Activated T-cell treated with anti-CD3 and anti-CD28 coated beads, Interleukin-2, amount 50 U/mL, for 72 hours (primary cell): ENCODE measurements at places on chromosomes 2 and 18.
A peak's percentile ranks its signal among the peaks of the same experiment; 100 is the strongest.

DNA sequence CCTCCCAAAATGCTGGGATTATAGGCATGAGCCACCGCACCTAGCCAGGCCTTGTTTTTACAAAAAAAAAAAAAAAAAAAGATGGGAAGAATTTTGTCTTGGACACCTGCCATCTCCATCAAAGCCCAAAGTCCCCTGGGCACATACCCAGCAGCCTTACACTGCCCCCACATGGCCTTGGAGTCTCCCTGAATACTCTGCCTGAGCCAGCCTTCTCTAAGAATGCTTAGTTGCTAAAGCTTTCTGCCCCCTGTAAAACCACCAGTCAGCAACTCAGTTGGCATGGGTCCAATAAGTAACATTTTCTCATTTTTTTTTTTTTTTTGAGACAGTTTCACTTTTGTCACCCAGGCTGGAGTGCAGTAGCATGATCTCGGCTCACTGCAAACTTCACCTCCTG, 40.6 kb downstream of the SPC25 start:
- DNase-seq: no peak

DNA sequence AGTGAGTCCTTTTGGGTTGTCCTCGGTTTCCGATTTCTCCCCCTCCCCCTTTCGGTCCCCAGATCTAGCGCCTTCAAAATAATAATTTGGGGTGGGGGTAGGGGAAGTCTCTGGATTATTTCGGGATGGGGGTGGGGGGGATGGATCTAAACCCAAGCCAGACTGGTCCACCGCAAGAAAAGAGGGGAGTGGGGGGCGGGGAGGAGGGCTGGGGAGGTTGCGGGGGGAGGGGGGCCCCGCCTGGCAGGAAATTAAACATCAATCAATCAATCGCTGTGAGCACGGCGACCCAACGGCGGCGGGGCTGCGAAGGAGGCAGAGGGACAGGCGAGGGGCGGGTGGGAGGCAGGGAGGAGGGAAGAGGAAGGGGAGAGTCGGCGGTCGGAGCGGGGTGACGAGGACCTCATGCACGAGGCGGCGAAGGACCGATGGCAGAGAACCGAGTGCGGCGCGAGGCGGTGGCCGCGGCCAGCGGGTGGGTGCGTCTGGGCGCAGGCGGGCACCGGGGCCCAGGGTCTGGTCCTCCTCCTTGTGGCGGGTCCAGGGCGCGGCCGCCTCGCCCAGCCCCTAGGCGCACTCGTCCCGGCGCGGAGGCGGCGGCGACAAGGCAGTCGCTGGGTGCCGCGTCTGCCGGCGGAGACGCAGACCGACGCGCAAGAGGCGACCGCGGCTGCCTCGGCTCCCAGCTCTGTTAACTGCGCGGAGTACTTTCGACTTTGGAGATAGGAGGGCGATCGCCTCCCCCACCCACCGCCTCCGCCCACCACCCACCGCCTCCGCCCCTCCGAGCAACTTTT, 468 bp upstream of the SATB2 start:
- peak; percentile 44 for DNase-seq

GRCh38 chr18:80170395-80171053, 61.5 kb downstream of the ADNP2 start:
- no peak for DNase-seq

DNA sequence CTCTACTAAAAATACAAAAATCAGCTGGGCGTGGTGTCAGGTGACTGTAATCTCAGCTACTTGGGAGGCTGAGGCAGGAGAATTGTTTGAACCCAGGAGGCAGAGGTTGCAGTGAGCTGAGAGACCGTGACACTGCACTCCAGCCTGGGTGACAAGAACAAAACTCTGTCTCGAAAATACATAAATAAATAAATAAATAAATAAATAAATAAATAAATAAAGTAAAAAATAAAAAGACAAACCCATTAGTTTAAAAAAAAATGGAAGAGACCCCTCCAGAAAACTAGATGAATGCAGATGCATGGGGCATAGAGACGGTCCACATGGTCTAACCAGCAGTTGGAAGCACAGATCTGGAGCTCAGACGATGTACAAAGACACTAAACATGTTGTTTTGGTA, 18.1 kb downstream of the TMEM163 start:
- no peak for DNase-seq

- no peak for DNase-seq
Measured at GRCh38 chr18:60826346-60826745, 453.8 kb upstream of the MC4R start.

GRCh38 chr2:140597205-140597604, 1533.6 kb downstream of the LRP1B start:
- no peak for DNase-seq

GRCh38 chr2:58106896-58107295, 60.3 kb downstream of the VRK2 start:
- no peak for DNase-seq

GRCh38 chr18:61896757-61897156, 4.0 kb upstream of the RNF152 start:
- DNase-seq: no peak

GRCh38 chr2:180268006-180268405, 260.9 kb upstream of the CWC22 start:
- DNase-seq: no peak

GRCh38 chr2:240917684-240918257, 11.6 kb downstream of the CROCC2 start:
- DNase-seq: no peak

GRCh38 chr2:101123795-101124471, 27.2 kb downstream of the TBC1D8 start:
- no peak for DNase-seq

DNA sequence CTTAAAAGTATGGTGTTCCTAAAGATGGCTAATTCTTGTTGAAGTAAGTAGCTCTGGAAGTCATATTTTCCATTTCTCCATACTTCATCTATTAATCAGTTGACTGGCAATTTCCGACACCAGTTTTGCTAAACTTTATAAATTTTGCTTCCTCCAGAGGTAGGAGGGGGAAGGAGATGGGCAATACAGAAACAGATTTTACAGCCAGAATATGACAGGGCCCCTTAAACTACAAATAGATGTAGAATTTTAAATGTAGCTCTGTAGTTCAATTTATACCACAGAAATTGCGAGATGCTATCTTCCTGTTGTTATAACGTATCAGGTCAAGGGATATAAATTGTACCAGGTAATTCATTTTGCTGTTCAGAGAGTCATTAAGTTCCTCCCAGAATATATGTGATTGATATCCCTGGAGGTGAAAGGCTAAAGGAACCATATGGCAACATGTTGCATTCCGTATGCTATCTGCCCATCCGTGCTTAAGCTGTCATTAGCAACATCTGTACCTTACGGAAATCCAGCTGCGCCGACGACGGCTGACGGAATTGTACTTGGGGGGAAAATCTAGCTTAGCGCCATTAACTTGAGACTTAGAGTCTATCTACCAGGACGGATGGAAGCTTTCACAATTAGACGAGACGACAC, 8.4 kb upstream of the NR4A2 start:
- peak; percentile 29 for DNase-seq

DNA sequence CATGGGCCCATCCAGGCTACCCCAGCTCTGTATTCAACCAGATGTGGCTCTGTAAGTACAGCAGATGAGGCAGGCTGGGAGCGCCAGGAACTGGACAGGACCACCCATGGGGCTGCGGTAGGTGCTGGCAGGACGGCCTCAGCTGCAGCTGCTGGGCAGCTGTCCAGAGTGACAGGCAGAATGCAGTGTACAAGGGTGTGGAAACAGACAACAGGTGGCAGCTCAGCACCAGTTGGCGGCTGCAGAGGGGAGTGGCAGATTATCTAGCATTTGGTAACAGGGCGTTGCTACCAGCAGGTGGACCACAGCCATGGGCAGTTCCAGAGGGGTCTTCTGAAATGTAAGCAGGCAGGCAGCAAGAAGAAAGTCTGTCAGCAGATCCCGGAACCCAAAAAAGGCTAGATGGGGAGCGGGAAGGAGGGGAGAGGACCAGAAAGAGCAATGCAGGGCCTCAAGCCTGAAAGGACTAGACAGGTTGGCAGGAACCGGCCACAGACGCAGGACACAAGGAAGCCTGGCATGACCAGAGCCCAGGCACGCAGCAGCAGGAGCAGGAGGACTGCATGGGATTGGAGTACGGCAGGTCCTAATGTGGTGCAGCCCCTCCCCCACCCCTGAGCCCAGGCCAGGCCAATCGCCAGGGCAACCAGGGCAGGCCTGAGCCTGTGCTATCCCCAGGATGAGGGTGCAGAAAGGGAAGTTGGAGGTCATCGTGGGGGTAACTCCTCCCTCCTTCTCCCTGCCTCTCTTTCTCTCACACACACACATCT, 24.7 kb downstream of the PKDCC start:
- no peak for DNase-seq
